CD4-positive, alpha-beta memory T cell (primary cell): ENCODE measurements at places on chromosomes 4 and X.

DNA sequence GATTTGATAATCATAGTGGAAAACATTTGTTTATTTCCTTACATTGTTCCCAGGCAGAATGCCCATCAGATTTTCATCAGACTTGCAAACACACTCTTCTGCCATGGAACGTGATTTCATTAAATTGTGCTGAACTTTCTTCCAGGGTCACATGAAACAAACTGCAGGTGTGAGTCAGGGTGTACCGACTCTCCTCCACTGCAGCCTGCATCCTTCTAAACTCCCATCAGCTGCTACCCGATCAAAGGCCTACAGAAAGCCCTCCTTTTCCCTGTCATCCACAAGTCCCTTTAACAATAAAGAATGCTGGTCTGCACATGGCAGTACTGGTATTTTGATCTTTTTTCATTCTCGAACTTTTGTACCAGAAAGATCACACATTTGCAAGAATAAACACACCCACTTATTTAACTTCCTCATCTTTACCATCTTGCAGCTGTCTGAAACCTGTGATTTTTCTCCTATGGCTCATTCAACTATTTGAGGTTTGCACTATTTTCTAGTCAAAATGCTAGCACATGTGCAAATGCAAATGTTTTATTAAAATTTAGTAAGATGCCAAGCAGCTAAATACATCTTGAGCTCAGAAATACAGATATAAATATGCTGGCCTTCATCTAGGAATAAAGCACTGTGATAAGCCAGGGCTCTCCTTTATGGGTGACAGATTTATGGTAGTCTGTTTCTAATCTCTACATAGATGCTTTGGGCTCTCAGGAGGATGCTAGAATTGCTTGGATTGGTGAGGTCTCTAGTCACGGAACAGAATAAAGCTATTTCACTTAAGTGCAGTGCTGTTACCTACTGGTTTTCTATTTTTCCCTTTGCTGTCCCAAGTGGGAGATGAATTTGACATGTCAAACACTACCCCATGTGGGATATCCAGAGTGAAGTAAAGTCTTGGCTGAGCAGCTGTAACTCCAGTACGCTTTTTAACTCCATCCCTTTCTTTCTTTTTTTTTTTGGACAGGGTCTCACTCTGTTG, 25.8 kb upstream of the ARHGAP24 start:
- no peak for DNase-seq
- no peak overlapping the region for H3K27ac ChIP-seq

DNA sequence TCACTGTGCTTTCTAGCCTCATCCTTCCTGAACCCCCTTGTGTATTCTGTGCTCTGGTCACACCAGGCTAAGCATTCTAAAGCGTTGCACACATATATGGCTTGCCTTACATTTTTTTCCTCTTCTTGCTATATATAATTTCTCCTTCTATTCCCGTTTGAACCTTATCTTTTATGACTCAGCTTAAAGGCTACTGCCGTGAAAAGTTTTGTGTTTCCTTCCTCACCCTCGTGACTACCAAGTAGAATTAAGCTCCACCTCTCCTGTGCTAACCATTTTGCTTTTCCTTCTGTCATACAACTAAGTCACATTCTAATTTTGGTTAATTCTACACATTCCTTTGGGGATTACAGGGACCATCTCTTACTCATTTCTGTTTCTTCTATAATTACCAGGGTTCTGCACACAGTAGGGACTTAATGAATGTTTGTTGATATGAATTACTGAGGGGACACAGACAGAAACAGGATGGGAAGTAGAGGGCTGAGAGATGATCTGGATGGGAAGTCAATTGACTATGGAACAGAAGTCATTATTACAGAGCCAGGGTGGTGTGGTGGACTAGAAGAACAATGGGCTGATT, 67.1 kb downstream of the DOCK11 start:
- no peak overlapping the region for H3K27ac ChIP-seq
- no peak for DNase-seq
- no peaks in the 10 kb centered on the region for H3K4me1 ChIP-seq

DNA sequence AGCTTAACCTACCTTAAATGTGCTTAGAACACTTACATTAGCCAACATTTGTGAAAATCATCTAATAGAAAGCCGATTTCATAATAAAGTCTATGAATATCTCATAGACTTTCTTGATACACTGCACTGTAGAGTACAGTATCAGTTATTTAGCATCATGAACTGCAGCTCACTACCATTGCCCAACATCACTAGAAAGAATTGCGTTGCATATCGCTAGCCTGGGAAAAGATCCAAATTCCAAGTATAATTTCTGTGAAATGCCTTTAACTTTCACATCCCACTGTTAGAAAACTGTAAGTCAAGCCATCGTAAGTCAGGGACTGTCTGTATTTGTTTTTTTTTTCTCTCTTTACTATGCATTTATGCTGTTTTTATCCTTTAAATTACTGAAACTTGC, 918.6 kb upstream of the PABPC4L start:
- H3K27me3 ChIP-seq, result no peaks in the 10 kb centered on the region
- no peaks in the 10 kb centered on the region for H3K36me3 ChIP-seq
- no peak overlapping the region for H3K4me3 ChIP-seq
- DNase-seq, result no peak
- no peaks in the 10 kb centered on the region for H3K4me1 ChIP-seq

DNA sequence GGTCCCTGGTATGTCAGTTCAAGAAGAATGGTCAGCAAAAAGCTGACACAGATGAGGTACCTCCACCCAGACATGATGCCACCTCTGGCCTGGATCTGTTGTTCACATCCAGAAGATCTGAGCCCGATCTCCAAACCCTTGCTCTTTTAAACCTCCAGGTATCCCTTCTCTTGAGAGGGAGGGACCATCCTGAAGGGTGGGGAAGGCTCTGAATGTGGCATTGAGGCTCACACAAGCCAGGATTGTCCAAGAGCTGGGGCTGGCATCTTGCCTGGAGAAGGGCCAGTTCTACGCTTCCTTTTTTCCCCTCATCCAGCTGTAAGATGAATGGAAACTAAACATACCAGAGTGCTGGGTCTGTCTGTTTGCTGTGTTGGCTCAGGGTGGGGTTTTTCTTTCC, at the start of gene ITIH6:
ITIH6 (minus strand) TSS at position 119 of the 400 bp plus-strand sequence; CDS start at position 74, 45 bp downstream.
- no peak within 1 kb of the TSS for H3K27ac ChIP-seq
- no peak for DNase-seq
- H3K36me3 ChIP-seq, result no peaks in the 10 kb centered on the region
- H3K4me3 ChIP-seq, result no peak within 1 kb of the TSS

DNA sequence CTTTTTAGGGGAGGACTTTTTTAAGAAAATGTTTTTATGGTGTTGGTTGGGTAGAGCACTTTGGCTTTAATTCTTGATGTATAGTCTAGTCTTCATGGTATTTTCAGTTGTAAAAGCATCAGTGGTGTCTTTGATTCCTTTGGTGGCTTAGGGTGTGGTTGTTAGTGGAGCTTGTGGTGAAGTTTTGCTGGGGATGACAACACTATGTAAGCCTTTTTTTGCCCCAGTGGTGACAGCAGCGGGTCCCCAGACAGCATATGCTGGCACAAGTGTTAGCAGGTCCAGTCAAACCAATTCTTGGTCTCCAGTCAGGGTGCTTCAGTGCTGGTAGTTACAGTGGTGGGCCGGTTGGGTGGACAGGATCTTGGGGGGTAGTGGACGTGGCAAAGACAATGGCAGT, 52.0 kb downstream of the CHIC1 start:
- H3K4me3 ChIP-seq, result no peak overlapping the region
- no peak for DNase-seq
- no peaks in the 10 kb centered on the region for H3K4me1 ChIP-seq
- no peaks in the 10 kb centered on the region for H3K36me3 ChIP-seq
- H3K27me3 ChIP-seq, result no peaks in the 10 kb centered on the region
